ENCODE measurements at places on chromosomes 2 and 18.

- no peak for DNase-seq
Measured at GRCh38 chr2:119301413-119301812, 65.2 kb downstream of the C2orf76 start.

GRCh38 chr2:36653967-36654694 is 42.4 kb upstream of the VIT start:
- no peak for DNase-seq

GRCh38 chr2:227826563-227826962 is 12.9 kb downstream of the CCL20 start:
- no peak for DNase-seq

DNA sequence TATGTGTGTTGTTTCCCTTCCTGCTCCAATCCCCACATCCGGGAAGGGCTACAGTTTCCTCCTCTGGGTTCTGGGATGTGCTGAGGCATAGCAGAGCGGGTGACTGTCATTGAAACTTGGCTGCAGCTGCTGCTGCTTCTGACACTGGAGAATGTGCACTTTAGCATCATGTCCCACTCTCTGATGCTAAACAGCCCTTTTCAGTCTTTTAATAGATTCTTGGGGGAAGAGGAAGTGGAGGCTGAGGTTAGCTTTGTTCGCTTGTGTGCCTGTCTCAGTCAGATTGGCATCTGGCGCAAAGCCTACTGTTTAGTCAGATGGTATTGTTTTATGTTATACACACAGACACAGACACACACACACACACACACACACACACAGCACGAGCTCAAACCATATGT is 136.5 kb upstream of the RND3 start:
- no peak for DNase-seq
